ENCODE measurements at places on chromosomes 12 and 14.

GRCh38 chr12:57716305-57716704 is 22.2 kb downstream of the AGAP2 start:
- DNase-seq = no peak

DNA sequence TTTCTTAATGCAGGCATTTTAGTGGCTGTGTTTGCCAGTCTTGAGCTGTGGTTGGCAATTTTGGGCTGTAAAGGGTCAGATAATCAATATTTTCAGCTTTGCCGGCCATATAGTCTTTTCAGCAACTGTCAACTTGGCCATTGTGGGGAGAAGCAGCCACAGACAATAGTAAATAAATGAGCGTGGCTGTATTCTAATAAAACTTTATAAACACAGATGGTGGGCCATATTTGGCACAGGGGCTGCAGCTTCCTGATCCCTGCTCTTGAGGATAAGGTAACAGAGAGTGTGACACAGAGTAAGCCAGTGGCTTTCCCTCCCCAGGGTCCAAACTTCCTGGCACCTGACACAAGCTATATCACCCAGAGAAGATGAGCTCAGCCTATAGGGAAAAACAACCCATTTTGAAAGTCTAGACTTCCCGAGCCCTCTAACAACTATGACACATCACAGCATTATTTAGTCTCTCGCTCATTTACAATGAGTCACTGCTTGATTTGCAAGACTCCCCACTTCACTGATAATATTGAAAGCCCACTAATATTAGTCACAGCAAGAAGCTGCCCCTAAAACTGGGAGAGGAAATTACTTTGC is 163.1 kb upstream of the TMPO start:
- no peak for DNase-seq

GRCh38 chr14:48430805-48431204 is 755.4 kb upstream of the MDGA2 start:
- no peak for DNase-seq

DNA sequence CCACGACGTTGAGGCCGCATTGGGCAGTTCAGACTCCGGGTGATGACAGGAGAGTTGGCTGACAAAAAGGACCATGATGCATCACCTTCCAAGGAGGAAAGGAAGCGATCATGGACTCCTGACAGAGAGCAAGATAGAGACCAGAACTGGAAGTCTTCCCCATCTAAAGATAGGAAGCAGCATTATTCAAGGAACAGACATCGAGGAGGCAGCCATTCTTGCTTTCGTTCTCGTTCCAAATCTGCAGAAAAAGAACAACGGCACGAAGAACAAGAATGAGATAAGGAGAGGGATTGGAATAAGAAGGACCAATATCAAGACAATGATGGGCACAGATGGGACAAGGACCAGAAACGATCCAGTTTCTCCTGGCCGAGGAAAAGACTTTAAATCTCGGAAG is 27.1 kb upstream of the KRT77 start:
- no peak for DNase-seq

GRCh38 chr14:59507063-59507751 is 22.9 kb downstream of the JKAMP start:
- no peak for DNase-seq

GRCh38 chr14:81416194-81416952 is 16.2 kb upstream of the STON2 start:
- DNase-seq = no peak

DNA sequence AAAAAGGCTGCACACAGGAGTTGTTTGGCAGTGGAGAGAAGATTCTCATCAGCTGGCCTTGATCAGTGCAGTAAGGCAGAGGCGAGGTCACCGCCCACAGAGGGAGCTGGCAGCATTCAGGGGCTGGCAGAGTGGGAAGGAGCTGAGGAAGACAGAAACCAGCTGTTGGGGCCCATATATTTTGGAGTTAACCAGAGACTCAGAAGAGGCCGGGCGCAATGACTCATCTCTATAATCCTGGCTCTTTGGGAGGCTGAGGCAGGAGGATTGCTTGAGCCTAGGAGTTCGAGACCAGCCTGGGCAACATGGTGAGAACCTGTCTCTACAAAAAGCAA is 17.7 kb downstream of the SMCO2 start:
- no peak for DNase-seq

DNA sequence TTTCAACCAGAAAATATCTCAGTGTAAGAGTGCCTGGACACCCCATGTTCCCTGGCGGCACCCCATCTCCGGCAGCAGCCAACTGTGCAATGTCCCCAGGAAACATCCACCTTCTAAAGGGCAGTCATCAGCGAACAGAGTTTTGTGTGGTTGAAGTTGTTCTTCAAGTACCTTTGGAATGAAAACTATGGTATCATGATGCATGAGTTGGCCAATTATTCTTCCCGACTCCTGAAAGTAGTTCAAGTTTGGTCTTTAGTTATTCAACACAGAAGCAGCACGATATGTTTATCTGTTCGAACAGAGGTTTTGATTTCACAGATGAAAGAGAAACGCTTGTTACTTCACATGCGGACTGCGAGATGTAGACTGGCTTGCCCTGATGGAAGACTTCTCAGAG is 21.1 kb upstream of the TTC7B start:
- no peak for DNase-seq

DNA sequence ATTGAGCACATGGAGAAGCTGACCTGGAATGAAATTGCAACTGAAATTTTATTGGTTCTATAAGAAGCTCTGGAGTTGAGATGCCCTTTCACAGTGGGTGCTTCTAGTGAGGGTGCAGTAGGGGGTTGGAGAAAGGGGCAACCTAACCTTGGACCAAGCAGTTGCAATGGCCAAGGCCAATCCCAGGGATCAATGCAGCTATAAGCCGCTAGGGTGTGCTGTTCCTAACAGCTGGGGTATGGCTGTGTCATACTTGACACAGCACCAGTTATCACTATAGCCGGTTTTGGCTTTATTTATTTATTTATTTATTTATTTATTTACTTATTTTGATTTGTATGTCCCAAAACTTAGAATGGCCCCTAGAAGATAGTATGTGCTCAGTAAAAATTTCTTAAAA is 505.9 kb downstream of the FLRT2 start:
- DNase-seq = no peak

Measured in stimulated activated CD8-positive, alpha-beta memory T cell treated with anti-CD3 and anti-CD28 coated beads, Interleukin-12 subunit alpha, Interleukin-12 subunit beta, amount 100 ng/mL, for 4 hours (primary cell).